ENCODE measurements at places on chromosomes 12 and 14. TPM values are rescaled to one million over a fixed set of nuclear protein-coding genes. Genes with fewer than 3 reads are reported as not detected.

DNA sequence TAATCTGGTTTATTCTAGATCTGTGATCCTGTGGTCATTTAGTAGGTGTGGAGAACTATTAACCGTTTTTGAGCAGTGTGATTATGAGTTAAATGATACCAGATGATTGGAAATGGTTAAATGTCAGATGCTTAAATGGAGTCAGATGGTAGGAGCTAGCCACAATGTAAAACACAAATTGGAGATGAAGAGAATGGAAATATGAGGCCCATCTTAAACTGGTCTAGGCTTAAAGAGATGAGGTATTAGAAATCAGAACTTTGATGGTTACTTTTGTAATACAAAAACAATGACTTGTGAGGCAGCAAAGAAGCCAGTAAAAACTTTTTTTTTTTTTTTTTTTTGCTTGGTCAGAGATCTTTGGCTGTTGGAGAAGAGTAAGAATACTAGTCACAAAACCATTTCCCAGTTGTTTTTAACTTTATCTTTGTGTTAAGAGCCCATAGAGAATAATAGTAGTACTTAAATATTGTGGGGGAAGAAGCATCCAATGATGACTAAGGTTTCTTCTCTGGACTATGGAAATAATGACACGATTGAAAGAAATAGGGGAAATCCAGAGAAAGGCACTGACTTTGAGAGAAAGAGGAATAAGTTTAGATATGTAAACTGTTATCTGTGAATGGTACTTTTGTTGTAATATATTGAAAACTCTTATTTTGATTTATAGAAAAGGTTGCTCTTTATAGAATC, 95.9 kb downstream of the WNK1 start:
- H3K36me3 ChIP-seq, result no peaks in the 10 kb centered on the region
- H3K27ac ChIP-seq, result no peak overlapping the region
- H3K4me1 ChIP-seq, result no peaks in the 10 kb centered on the region
- H3K4me3 ChIP-seq, result no peak overlapping the region
- DNase-seq, result no peak
- H3K27me3 ChIP-seq, result no peaks in the 10 kb centered on the region

DNA sequence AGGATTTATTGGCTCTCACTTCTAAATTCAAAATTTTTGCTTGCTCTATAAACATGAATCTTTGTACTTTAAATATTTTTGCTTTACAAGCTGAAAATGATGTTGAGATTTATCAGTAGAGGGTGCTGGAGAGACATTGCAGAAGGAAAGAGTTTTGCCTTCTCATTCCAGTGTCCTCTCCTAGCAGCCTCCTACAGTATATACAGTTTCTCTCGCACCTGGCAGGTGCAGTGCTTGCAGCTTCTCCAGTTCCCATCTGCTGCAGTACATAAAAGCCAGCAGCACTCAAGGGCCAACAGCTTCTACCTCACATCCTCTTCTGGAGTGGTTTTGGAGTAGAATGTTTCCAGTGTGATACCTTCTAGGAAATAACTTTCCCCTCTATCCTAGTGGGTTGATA, 601.8 kb upstream of the ATXN7L3B start:
- no peak overlapping the region for H3K27ac ChIP-seq
- H3K4me1 ChIP-seq, result no peaks in the 10 kb centered on the region
- no peaks in the 10 kb centered on the region for H3K36me3 ChIP-seq
- H3K27me3 ChIP-seq, result no peaks in the 10 kb centered on the region

DNA sequence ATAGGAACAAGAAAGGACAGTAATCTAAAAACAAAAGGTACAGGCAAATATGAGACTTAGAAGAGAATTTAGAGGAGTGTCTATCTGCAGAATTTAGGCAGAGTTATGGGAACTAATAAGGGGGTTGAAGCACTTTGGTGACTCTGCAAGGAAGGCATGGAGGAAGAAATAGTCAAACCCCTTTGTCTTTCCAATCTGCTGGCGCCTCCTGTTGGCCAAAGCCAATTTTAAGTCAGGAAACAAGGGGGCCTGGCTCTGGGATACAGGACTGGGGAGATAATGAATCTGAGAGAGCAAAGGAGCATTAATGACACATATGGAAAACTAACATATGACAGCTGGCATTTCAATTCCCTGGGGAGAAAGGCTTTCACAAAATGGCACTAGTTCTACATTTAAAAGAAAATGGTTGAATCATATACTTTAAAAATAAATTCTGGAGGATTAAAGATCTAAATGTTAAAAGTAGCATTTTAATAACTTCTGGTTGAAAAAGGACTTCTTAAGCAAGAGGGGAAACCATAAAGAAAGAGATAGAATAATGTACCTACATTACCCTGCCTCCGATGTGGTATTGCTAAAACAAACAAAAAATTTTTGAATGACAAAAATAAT, 48.5 kb upstream of the CSRP2 start:
- no peak for DNase-seq
- no peaks in the 10 kb centered on the region for H3K4me1 ChIP-seq
- no peaks in the 10 kb centered on the region for H3K27me3 ChIP-seq
- no peaks in the 10 kb centered on the region for H3K36me3 ChIP-seq
- no peak overlapping the region for H3K27ac ChIP-seq

DNA sequence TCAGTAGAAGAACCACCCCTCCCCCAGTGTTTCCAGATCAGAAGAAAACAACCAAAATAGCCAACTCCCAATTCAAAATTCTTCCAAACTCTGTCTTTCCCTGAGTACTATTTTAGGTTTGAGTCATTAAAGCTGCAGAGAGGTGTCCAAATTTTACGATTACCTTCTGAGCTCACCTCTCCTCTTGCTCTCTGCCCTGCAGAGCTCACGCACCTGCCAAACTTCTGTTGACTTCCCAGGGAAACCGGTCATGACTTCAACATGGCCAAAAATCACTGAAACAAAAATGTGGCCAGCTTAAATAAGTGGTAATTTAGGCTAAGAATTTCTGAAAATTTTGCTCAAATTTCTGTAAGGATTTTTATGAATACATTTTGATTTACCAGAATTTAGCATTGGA, 70.9 kb upstream of the OTX2 start:
- no peaks in the 10 kb centered on the region for H3K36me3 ChIP-seq
- H3K4me3 ChIP-seq, result no peak overlapping the region
- H3K27ac ChIP-seq, result no peak overlapping the region
- no peaks in the 10 kb centered on the region for H3K27me3 ChIP-seq
- H3K4me1 ChIP-seq, result no peaks in the 10 kb centered on the region

GRCh38 chr14:42316693-42317092, 710.0 kb downstream of the LRFN5 start:
- no peak overlapping the region for H3K4me3 ChIP-seq
- H3K36me3 ChIP-seq, result no peaks in the 10 kb centered on the region

DNA sequence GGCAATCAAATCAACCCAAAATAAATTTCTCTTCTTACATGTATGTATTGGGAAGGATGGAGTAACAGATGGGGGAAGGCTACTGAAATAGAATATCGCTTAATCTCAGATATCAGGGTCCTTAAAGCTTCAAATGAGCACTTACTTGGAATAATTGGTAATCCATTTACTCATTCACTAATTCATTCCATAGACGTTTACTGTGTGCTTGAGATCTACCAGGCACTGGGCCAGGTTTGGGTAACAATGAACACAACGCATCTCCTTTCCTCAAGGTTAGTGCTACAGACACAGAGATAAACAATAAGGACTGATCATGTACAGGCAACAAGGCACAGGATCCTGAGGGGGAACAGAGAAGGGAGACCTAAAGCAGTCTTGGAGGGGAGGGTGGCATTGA, 54.4 kb upstream of the KRR1 start:
- H3K27ac ChIP-seq, result no peak overlapping the region
- H3K36me3 ChIP-seq, result no peaks in the 10 kb centered on the region
- H3K4me3 ChIP-seq, result no peak overlapping the region
- H3K4me1 ChIP-seq, result no peaks in the 10 kb centered on the region

TAS2R46 gene
- 5.0 TPM for total RNA-seq

NRL gene
- total RNA-seq, result 0.71 TPM

Measured in sigmoid colon (tissue), 7 donors.